ENCODE measurements at places on chromosomes 16 and 17. TPM values are rescaled to one million over a fixed set of nuclear protein-coding genes. Genes with fewer than 3 reads are reported as not detected.
A peak's percentile ranks its signal among the peaks of the same experiment; 100 is the strongest.

DNA sequence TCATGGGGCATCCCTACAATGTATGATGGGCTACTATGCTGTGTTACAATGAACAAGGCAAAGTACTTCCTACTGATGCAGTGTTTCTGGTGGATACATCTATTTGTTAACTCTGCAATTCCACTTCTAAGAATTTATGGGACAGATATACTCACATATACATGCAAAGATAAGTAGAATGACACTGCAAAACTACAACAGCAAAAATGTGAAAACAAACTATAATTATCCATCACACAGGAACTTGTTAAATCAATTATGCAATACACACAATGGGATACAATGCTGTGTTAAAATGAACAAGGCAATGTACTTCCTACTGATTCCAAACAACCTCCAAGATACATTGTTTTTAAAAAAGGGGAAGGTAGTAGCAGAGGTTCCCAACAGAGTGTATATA lies 3.2 kb downstream of the DDX52 start:
- H3K36me3 ChIP-seq = peaks cover 25% of the 10 kb centered on the region
- H3K4me3 ChIP-seq = no peak overlapping the region
- peaks cover 6% of the 10 kb centered on the region for H3K4me1 ChIP-seq
- no peak for DNase-seq
- H3K27me3 ChIP-seq = peaks cover 2% of the 10 kb centered on the region

- no peak overlapping the region for H3K4me3 ChIP-seq
- H3K4me1 ChIP-seq = no peaks in the 10 kb centered on the region
- H3K27ac ChIP-seq = no peak overlapping the region
- no peaks in the 10 kb centered on the region for H3K36me3 ChIP-seq
- H3K27me3 ChIP-seq = no peaks in the 10 kb centered on the region
These were observed 11.5 kb downstream of the EPOP start for GRCh38 chr17:38663125-38663751.

Gene TBX21
- total RNA-seq = 328 TPM

DNA sequence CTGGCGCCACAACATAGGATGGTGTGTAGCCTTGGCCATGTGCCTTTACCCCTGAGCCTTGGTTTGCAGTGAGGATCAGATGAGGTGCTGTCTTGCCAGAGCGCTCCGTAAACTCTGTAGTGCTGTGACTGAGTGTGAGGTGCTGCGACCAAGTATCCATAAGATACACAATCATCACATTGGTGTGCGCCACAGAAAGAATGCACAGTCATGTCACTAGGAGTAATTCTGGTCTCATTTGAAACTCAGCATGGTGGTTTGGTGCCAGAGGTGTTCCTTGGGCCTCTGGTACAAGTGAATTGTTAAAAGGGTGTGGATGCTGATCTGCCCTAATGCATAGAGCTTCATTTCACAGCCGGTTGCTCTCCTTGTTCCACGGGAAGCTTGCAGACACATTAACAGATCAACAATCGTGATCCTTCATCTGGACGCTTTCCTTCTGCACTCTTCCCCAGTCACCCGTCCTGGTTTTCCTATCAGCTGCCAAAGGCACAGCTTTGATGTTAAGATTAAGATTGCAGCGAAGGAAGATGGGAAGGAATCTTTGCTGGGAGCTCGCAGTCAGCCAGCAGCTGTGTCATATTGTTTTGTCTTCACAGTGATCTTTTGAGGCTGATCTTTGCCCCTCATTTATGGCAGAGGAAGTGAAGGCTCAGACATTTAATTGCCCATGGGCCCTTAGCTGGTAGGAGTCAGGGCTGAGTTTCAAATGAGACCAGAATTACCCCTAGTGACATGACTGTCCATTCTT lies 79.1 kb downstream of the KSR1 start:
- no peak for DNase-seq
- H3K4me3 ChIP-seq = no peak overlapping the region
- no peak overlapping the region for H3K27ac ChIP-seq
- no peaks in the 10 kb centered on the region for H3K27me3 ChIP-seq

DNA sequence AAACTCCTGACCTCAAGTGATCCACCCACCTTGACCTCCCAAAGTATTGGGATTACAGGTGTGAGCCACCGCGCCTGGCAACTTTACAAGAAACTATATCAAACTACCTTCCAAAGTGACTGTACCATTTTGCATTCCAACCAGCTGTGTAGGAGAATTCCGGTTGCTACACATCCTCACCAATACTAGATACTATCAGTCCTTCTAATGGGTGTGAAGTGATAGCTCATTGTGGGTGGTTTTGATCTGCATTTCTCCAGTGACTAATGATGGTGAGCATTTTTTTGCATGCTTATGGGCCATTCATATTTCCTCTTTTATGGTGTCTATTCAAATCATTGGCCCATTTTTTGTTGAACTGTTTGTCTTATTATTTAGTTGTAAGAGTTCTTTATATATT lies 37.7 kb downstream of the SCNN1B start:
- H3K27me3 ChIP-seq = no peaks in the 10 kb centered on the region
- H3K4me3 ChIP-seq = no peak overlapping the region
- DNase-seq = no peak

- no peaks in the 10 kb centered on the region for H3K4me1 ChIP-seq
- no peak overlapping the region for H3K4me3 ChIP-seq
- no peak overlapping the region for H3K27ac ChIP-seq
These were observed 33.1 kb upstream of the LCMT1 start for GRCh38 chr16:25078386-25078978.

GRCh38 chr17:27319541-27320221 lies 25.8 kb downstream of the WSB1 start:
- DNase-seq = no peak
- H3K36me3 ChIP-seq = peaks cover 32% of the 10 kb centered on the region
- H3K4me3 ChIP-seq = no peak overlapping the region
- no peak overlapping the region for H3K27ac ChIP-seq
- no peaks in the 10 kb centered on the region for H3K27me3 ChIP-seq
- no peaks in the 10 kb centered on the region for H3K4me1 ChIP-seq

GRCh38 chr17:31499771-31500554 lies 108.5 kb downstream of the RAB11FIP4 start:
- H3K27ac ChIP-seq = peak overlapping the region; percentile 4
- no peaks in the 10 kb centered on the region for H3K27me3 ChIP-seq
- no peaks in the 10 kb centered on the region for H3K36me3 ChIP-seq
- no peak for DNase-seq

GRCh38 chr16:12800817-12801216 lies 2.9 kb downstream of the CPPED1 start:
- peaks cover 21% of the 10 kb centered on the region for H3K4me1 ChIP-seq
- no peak overlapping the region for H3K27ac ChIP-seq
- no peak overlapping the region for H3K4me3 ChIP-seq
- no peak for DNase-seq
- no peaks in the 10 kb centered on the region for H3K27me3 ChIP-seq

GRCh38 chr16:83588070-83588469 lies 219.7 kb upstream of the HSBP1 start:
- no peak overlapping the region for H3K27ac ChIP-seq
- no peaks in the 10 kb centered on the region for H3K36me3 ChIP-seq
- no peak for DNase-seq

- H3K27ac ChIP-seq = peak overlapping the region; percentile 65
- peak overlapping the region; percentile 45 for H3K4me3 ChIP-seq
- peaks cover 17% of the 10 kb centered on the region for H3K4me1 ChIP-seq
- H3K36me3 ChIP-seq = no peaks in the 10 kb centered on the region
- H3K27me3 ChIP-seq = no peaks in the 10 kb centered on the region
These were observed 19.3 kb downstream of the CD2BP2 start for GRCh38 chr16:30335598-30336474.

All from natural killer cell (primary cell).